Left ventricle myocardium superior (tissue), 1 donor: ENCODE measurements at places on chromosomes 5 and 9. TPM values are rescaled to one million over a fixed set of nuclear protein-coding genes. Genes with fewer than 3 reads are reported as not detected.
A peak's percentile ranks its signal among the peaks of the same experiment; 100 is the strongest.

INSL6 gene
- not detected for total RNA-seq

NR6A1 gene
- 1.9 TPM for total RNA-seq

EQTN gene
- total RNA-seq = not detected

ZDHHC11B gene
- 20.0 TPM for total RNA-seq

MRPL36 gene
- 66.7 TPM for total RNA-seq

PITX1 gene
- total RNA-seq = not detected

ZNF883 gene
- 4.3 TPM for total RNA-seq

PCDHB15 gene
- total RNA-seq = 2.6 TPM

GRCh38 chr5:150181766-150182545 lies 7.9 kb upstream of the SLC6A7 start:
- no peak for DNase-seq

- DNase-seq = peak; percentile 48
Observed at GRCh38 chr9:136865768-136866103, 372 bp downstream of the EDF1 start.

DNA sequence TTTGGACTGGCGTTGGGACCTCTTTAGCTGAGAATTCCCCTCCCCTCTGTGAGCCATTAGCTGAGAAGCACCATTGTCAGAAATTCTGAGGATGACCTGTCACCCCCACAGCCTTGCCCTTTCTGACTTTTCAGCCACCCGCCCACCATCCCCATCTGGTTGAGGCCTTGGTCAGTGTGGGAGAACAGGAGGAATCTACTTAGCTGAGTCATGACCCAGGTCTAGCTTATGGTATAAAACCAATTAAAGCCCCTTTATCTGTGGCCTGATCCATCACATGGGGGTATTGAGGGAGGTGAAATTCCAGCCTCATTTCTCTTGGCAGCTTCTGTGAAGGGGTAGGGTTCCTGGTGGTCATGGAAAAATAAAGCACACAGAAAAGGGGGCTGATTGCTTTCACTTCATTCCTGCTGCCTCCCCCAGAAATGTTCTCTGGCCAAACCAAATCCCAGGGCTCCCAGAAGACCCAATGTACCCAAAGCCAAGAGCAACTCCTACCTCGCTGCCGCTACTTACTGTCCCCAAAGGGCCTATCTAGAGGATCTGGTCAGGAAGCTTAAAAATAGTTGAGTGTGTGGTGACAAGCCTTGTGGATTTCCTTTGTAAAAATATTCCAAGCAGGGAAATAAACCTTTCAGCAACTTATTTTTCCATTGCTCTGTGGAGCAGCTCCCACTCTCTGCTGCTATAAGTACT lies 174.8 kb upstream of the TNC start:
- no peak for DNase-seq

GRCh38 chr5:93874491-93874890 lies 133.1 kb upstream of the POU5F2 start:
- no peak for DNase-seq

DNA sequence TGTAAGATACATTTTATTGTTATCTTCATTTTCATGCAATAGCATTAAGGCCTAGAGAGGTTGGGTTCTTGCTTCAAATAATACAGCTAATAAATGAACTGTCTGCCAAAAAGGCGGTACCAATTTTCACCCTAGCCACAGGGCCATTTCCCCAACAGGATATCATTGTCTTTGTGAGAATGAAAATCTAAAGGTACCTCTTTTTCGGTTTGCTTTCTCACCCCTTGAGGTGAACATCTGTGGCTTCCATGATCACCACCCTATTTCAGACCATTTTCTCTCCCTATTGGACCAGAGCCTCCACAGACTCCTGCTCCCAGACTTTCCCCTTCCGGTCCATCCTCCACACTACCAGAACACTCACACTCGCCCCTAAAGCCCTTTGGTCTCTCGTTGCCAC lies 60.2 kb downstream of the SFXN1 start:
- DNase-seq = no peak

DNA sequence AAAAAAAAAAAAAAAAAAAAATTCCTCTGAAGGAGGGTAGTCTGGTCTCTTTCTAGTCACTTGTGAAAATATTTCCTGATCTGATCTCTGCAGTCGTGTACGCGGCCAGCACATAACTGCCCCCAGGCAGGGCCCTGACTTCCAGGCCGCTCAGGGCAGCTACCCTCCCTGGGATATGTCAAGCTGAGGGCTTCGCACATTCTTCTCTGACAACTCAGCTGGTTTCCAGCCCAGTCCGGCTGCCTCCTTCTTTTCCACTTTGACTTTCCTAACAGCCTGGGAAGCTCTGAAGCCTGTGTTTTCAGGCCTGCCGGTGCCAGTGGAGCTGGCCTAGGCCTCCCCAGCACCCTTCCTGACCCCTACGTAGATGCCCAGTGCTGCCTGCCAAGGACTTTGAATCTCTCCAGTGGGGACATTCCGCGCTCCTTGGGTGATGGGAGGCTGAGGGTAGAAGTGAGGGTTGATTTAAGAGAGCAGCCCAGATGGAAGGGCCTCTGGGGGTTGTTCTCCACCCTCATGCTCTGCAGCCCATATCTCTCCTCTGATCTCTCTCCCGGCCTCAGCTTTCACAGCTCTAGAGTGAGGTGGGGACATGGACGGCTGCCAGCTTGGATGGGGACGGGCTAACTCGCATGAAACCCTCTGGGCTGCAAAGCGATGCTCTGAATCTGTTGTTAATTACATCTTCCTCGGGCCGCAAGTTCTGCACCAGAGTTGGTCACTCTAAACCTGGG lies 20.7 kb downstream of the COL5A1 start:
- peak; percentile 74 for DNase-seq

- DNase-seq = no peak
Observed at GRCh38 chr5:36743891-36744772, 132.4 kb upstream of the NIPBL start.

DNA sequence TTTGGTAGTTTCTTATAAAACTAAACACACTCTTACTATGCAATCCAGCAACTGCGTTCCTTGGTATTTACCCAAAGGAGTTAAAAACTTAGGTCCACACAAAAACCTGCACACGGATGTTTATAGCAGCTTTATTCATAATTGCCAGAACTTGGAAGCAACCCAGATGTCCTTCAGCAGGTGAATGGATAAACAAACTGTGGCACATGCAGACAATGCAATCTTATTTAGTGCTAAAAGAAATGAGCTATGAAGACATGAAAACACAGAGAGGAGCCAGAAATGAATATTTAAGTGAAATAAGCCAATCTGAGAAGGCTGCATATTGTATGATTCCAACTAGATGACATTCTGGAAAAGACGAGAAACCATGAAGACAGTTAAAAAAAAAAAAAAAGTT lies 10.7 kb downstream of the WNK2 start:
- no peak for DNase-seq

GRCh38 chr9:93658184-93658925 lies 82.0 kb downstream of the PHF2 start:
- peak; percentile 26 for DNase-seq

DNA sequence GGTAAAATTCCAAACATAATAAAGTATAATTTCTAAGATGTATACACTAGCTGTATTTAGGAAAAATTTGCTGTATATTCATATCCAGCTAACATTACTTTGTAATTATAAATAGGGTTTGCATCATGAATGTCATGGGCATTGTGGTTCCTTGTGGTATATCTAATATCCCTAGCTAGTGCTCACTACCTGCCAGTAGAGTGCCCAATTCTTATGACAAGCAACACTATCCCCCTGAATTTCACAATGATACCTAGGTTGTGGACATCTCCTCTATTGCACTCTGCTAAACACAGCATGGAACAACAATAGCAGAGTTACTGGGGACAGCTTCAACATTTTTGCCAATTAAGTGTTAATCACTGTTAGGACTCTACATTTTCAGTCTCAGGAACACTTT lies 1656.5 kb downstream of the EFNA5 start:
- DNase-seq = no peak

- DNase-seq = no peak
Observed at GRCh38 chr5:172971482-172971881, 12.1 kb upstream of the ATP6V0E1 start.

- DNase-seq = no peak
Observed at GRCh38 chr9:113673726-113674125, 202.4 kb upstream of the ZNF618 start.

DNA sequence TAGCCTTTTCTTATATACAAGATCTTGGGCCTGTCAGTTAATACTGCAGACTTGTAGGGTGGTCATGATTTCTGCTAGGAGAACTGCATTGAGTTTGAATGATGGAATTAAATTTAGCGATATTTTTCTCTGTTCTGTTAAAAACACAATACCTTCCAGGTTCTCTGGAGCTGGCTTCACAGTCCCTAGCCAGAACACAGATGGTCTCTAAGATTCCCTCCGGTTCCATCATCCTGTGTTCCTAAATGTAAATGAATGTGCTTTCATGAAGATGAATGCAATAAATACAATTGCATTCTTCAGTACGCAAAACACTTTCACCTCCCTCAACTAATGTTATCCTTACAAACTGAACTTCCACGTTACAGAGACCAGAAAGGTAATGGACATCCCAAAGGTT lies 264.9 kb downstream of the ASTN2 start:
- DNase-seq = no peak

DNA sequence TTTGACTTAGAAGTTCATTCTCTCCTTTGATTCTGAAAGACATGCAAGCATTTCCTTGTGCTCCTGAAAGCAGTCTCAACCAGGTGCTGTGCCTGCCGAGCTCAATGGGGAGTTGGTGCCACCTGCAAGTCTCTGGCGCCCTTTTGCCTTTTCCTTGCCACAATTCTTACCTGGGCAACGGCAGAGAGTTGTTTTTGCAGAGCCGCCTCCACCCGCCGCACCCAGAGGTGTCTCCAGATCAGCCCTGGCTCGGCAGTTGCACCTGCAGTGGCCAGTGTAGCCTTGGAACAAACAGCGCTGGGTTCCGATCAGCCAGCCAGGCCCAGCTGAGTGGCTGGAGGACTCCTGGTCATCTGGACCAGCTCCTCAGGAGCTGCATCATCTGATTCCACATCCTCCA lies 262.9 kb downstream of the IRX2 start:
- DNase-seq = no peak
